ENCODE measurements at places on chromosomes 5 and 9.
A peak's percentile ranks its signal among the peaks of the same experiment; 100 is the strongest.

DNA sequence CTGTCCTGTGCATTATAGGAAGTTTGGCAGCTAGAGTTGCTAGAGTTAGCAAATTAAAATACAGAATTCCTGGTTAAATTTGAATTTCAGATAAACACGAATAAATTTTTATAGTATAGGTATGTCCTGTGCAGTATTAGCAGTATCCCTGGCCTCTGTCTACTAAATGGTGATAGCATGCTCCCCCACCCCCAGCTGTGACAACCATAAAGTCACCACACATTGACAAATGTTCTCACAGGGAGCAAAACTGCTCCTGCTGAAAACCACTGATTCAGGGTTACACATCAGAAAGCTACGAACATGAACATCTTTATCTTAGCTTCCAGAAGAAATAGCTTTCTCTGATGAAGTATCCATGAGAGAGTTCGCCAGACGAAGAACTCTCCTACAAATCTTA, 91.8 kb upstream of the CCDC112 start:
- DNase-seq, result no peak

DNA sequence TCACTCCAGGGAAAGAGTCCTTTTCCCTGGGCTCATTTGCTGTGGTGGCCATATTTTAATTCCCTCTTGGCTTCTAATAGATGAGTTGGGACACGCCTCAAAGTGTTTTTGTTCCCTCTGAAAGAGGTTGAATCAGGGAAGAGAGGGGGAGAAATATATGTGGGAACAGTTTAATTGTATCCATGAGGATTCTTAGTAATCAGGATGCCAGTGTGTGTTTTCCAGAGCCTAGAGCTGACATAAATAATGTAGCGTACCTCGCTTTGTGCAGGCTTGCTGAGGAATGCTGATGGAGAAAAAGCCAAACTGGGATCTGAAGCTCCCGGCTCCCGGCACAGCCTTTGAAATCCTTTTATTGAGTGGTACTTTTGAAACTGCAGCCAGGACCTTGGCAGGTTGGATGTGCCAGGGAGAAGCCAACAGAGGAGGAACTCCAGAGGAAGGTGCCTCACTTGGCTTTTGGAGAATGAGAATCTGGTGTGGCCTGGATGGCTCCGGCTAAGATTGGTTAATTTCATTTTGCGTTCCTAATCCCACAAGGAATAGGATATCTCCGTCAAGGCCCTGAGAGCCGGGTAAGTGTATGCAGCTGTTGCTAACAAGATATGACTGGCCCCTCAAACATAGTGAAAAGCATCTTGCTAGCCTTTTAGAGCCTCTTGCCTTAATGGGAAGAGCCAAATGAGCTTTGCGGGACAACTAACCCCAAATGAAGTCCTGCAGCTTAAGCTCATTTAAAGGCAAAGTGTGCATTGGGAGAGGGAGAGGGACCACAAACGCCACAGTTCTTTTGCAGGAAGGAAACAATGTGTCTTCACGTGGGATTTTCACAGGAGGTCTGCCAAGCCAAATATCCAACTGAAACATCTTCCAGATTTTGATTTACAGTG, 471.1 kb upstream of the WWC1 start:
- no peak for DNase-seq

DNA sequence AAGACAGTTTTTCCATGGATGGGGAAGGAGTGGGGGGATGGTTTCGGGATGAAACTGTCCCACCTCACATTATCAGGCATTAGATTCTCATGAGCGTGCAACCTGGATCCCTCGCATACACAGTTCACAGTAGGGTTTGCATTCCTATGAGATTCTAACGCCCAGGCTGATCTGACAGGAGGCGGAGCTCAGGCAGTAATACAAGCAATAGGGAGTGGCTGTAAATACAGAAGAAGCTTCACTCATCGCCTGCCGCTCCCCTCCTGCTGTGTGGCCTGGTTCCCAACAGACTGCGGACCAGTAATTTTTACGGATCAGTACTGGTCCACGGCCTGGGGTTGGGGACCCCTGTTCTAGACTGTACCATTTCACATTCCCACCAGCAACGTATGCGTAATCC, 68.3 kb upstream of the OTULINL start:
- DNase-seq, result no peak

- DNase-seq, result no peak
Observed at GRCh38 chr5:168939156-168939800, 360.1 kb upstream of the PANK3 start.

GRCh38 chr9:121686930-121687541, 35.6 kb downstream of the DAB2IP start:
- DNase-seq, result peak; percentile 8

Measured in epithelial cell of prostate (primary cell).